SW480 (cell line): ENCODE measurements at places on chromosomes 12 and 14.

DNA sequence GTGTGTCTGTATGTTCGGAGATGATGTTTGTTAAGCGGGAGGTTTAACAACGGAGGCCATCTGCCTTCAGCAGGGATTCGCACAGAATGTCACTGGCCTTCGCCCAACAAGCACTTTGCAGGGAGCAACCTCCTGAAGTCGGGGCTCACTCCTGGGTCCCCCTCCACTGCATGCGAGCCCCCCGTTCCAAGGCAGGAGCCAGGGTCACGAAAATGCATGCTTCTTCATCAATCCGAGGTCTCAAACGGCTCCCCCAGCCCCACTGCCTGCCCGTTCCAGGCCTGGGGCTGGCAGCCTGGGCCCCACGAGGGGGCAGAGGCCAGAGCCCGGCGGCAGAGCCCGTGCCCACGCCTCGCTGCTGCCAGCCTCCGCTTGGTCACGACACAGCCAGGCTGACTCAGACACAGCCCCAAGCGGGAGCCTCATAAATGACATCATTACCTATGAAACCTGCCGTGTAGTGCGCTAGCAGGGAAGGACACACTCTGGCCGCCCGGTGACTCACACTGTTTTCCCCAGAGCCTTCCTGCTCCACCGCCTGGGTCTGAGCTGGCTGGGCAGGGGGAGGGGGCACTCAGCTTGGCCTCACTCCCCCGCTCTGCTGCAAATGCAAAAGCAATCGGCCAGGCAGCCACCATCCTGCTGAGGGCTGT is 169.5 kb upstream of the RTL1 start:
- DNase-seq = peak; percentile 98

DNA sequence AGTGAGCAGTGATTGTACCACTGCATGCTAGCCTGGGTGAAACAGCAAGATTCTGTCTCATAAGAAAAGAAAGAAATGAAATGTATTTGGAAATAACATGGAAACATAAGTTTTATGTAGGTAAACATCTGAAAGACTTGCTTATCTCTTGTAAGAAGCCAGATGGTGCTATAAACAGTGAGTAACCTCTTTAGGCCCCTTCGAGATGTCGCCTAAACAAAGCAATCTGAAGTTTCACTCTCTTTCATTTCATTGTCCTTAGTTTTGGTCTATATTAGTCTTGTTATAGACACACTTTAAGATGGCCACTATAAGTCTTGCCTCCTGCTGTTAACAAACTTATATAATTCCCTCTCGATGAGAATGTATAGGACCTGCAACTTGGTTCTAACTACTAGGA is 472.6 kb upstream of the ATP2B1 start:
- DNase-seq = no peak

- DNase-seq = peak; percentile 89
These were observed 255.1 kb upstream of the KRR1 start for GRCh38 chr12:75766263-75767160.

GRCh38 chr12:33476058-33476457 is 36.4 kb upstream of the SYT10 start:
- DNase-seq = no peak

DNA sequence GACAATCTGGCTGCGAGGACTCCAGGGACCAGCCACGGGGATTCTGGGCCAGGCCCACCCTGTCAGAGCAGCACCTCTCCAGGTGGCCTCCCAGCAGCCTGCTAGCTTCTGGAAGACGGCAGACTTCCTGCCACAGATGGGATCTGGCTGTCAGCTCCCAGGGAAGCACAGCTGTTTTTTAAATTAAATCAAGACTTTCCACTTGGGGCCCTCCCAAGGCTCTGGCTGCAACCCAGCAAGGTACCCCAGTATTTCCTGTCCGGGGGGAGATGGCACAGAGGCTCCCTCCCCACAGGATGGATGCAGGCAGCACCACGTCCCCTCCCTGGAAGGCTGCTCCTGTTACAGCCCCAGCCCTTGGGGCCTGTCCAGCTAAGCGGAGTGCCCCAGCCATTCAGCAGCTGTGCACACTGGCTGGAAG is 56.9 kb downstream of the ACTN1 start:
- no peak for DNase-seq
